ENCODE measurements at places on chromosomes 1 and 21.

GRCh38 chr1:1536019-1536937 is 4.1 kb downstream of the TMEM240 start:
- no peak for DNase-seq

DNA sequence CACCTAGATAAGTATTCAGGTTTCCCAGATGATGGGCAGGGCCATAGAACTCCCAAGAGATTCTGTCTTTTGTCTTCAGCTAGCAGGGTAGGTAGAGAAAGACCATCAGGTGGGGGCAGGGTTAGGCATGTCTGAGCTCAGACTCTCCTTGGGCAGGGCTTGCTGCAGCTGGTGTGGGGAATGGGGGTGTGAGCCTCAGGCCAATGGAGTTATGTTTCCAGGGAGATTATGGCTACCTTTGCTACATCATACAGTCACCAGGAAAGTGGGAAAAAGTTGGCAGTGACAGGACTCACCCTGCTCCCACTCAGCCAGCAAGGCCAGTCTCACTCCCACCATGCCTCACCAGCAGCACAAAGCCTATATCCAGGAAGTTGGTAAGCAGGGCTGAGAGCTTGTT is 77.8 kb downstream of the DRAM2 start:
- no peak for DNase-seq

DNA sequence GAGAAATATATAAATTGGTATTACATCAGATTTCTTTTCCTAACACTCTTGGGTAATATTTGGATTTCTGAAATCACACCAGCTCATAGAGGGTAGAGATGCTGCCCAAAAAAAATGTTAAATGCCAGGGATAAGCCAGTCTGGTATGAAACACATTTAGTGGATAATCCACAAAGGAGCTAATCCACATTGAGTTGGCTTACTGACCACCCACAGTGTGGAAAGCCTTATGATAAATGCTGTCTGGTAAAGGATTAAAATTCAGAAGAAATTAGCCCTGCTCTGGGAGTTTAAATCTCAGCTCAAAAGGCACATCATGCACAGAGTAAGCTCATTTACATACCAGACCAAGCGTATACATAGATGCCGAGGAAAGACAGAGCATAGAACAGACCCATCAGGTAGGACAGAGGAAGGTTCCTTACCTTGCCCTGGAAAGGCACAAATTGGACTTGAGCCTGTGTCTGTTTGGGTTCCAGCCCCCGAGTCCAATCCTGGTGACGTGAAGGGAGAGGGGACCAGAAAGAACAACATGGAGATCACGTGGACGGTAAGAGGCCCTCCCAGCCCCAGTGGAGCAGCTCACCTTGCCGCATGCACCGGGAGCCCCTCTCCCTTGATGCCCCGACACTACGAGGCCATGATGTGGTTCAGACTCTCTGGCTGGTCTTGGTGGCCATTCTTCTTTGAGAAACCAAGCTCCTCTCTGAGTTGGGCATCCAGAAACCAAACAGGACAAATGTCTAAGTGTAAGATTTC is 62.9 kb upstream of the CNTN2 start:
- no peak for DNase-seq

DNA sequence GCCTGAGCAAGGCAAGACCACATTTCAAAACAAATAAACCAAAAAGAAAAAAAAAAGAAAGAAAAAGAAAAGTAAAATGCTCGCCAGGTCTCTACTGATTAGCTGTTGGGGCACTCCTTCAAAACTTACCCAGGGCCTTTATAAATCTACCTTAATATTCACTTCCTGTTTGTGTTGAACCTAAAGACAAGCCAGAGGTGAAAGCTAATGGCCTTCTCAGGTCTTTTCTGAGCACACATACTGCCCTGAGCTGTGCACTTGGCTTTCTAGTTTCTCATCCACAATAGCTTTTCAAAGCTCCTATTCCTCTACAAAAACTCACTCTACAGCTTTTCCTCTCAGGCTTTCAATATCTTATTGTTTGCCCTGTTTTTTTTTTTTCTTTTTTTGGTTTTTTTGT is 50.5 kb downstream of the RNF115 start:
- no peak for DNase-seq

DNA sequence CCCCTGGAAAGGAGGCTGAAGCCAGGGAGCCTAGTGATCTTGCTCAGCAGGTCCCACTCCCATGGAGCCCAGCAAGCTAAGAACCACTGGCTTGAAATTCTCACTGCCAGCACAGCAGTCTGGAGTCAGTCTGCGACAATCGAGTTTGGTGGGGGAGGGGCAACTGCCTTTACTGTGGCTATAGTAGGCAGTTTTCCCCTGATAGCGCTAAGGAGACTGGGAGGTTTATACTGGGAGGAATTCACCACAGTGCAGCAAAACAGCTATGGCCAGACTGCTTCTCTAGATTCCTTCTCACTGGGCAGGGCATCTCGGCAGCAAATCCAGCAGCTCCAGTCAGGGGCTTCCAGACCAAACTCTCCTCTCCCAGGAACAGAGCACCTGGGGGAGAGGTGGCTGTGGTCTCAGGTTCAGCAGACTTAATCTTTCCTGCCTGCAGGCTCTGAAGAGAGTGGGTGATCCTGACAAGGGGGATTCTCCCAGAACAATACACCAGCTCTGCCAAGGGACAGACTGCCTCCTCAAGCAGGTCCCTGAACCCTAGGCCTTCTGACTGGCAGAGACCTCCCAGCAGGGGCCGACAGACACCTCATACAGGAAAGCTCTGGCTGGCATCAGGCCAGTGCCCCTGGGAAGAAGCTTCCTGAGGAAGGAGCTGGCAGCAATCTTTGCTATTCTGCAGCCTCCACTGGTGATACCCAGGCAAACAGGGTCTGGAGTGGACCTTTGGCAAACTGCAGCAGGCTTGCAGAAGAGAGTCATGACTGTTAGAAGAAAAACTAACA is 548.5 kb upstream of the NEGR1 start:
- no peak for DNase-seq
